ENCODE measurements at places on chromosomes 3 and 15.

GRCh38 chr3:162443376-162443775 lies 946.8 kb downstream of the OTOL1 start:
- no peak for DNase-seq

- no peak for DNase-seq
Measured at GRCh38 chr3:141151439-141151838, 80.2 kb upstream of the PXYLP1 start.

DNA sequence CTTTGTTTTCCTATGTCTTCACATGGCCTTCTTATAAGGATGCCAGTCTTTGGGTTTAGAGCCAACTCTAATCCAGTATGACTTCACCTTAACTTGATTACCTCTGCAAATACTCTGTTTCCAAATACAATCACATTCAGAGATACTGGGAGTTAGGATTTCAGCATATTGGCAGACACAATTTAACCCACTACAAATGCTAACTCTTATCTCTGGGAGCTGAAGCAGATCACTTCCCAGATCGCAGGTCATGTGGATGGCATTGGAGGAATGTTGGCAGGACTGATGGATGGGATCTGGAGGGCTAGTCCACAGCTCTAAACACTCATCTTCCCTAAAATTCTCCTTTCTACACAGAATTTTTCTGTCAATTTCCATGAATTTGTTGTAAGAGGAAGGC lies 46.2 kb upstream of the ADGRG7 start:
- no peak for DNase-seq

DNA sequence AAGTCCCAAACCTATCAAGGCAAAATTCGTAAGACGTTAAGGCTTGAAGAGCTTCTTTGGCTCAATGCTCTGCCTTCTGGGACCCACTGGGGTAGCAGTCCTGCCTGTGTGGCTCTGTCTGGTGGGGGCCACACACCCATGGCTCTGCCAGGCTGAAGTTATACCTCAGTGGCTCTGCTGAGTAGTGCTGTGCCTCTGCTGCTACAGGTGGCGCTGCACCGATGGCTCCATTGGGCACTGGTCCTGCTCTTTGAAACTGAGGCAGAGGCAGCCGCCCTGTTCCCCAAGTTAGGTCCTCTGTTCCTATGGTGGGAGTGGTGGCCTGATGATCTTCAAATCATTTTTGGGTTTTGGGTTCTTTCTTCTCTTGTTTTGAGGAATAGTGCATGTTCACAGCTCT lies 68.0 kb upstream of the AP4E1 start:
- no peak for DNase-seq

- no peak for DNase-seq
Measured at GRCh38 chr15:58515807-58516206, 84.0 kb downstream of the LIPC start.

- DNase-seq, result no peak
Measured at GRCh38 chr3:153166796-153167195, 4.8 kb downstream of the RAP2B start.

- no peak for DNase-seq
Measured at GRCh38 chr3:23076437-23076836, 126.7 kb upstream of the UBE2E2 start.

DNA sequence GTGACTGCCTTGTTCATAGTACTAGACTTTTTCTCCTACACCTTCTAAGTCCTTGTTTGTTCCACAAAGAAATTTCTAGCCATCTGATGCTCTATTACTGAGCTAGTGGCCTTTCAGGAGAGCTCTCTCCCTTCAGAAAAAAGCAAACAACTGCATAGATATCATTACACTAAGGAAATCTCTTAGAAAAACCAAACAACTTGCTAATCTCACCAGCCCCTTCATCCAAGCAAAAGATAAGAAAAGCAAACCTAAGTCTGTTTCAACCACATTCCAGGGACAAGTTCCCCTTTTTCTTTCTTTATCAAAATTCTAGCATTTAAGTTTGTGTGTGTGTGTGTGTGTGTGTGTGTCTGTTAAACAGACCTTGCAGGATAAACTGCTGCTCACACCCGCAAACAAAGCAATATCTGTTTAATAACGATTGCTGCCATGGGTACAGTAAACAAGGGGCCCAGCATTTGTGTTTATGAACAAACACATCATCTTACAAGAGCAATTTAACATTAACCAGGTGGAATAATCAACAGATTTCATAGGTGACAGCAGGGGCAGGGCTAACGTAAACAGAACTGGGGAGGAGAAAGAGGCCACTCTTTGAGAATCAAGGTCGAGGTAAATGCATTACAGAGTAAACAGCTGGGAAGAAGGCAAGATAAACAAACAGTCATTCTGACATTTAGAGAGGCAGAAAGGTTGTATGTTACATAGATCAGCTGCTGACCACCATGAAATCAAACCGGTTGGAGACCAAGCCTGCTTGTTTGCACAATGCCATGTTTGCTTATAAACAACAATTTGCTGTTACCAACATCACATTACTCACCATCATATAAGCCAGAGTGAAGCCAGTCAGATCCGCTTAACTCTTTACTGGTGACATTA lies 375.1 kb downstream of the FOXP1 start:
- DNase-seq, result no peak

- DNase-seq, result no peak
Measured at GRCh38 chr3:134325061-134325705, 49.1 kb downstream of the AMOTL2 start.

DNA sequence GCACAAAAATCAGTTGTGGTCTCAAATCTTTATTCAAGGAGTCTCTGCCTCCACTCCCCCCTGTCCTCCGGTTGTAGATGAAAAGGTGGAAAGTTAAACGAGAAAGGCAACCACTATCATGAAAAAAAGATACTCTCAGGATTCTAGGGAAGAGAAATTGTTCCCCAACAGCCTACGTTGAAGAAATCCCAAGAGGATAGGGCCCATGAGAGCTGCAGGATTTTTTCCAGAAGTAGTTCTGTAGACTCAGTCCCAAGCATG lies 14.3 kb downstream of the ZIC1 start:
- no peak for DNase-seq

GRCh38 chr15:100849855-100850218 lies 29.8 kb upstream of the ALDH1A3 start:
- no peak for DNase-seq

DNA sequence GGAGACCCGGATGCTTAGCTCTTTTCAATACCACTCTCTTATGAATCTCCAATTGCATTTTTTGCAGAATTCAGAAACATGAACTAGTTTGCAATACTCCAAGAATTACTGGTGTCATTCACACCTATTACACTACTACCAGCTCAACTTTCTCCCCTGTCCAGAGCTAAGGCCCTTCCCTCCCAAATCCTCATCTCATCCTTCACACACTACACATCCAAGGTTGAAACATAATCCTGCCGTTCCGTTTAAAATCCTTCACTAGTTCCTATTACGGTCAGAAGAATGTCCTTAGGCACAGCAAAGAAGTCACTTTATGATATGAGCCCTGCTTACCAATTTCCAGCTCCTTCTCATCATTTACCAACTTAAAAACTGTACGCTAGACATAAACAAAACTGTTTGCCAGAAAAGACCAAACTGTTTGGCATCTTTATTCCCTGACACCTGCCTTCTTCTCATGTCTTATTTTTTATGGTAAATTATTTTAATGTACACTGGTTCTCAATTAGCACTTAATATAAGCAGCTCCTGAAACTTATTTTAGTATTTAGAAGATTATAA lies 22.6 kb downstream of the TBL1XR1 start:
- DNase-seq, result no peak

Data from activated CD8-positive, alpha-beta memory T cell treated with anti-CD3 and anti-CD28 coated beads, Interleukin-2, amount 50 U/mL, for 4 hours (primary cell).